ENCODE measurements at places on chromosomes 4 and X.

DNA sequence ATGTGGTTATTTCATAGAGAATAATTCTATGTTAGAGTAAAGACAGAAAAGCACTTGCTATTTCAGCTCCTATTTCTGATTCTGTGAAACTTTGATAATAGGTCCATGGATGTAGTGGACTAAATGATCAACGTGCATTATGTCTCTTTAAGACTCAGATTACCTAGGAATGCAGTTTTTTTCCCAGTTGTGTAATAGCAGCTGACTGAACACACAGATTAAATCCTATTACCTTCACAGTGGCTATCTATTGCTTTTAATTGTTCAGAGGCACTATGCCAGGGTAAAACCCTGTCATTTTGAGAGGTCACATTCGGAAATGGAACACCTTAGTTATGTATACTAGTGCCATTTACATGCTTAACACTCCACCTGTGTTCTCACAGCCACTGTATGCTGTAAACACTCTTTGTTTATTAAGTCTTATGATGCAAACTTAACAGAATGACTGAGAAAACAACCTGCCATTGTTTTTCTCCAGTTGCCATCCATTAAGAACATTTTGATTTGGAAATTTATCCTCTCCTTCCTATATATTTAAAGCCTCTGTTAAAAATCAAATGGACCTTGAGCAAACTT lies 70.5 kb downstream of the HPGD start:
- no peak for DNase-seq

DNA sequence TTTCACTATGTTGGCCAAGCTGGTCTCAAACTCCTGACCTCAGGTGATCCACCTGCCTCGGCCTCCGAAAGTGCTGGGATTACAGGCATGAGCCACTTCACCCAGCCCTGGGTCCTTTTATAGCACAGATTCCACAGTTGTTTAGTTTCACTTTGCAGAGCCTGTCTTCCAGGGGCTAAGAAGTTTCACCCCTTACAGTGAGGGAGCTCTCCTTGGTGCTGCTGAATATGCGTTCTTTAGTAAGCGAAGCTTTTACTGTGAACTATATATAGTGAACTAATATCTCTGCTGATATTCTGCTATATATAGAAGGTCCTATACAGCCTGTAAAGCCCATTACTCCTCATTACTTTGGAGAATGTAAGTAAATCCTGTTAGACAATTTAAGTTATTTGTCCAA lies 4.2 kb downstream of the TCEAL6 start:
- DNase-seq = no peak

DNA sequence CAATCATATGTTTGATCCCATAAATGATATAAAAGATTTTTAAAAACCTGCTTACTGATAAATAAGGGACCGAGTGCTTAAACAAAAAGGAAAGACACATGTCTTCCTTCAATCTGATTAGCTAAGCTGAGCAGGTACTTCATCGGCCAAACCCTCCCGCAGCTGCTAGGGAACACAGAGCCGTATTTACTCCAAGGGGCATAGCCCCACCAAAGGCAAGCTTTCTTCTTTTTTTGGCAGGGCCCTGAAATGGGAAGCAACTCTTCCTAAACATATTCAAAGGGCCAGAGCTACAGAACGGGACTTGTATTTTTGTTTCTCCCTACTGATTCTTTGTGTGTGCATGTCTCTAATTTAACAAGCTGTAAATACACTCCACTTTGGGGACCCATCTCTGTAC lies 337.3 kb downstream of the NLGN4X start:
- no peak for DNase-seq

- DNase-seq = no peak
These were observed 827.9 kb downstream of the PCDH7 start for GRCh38 chr4:31548021-31548420.

- DNase-seq = no peak
These were observed 52.2 kb downstream of the NALF2 start for GRCh38 chrX:69556060-69557011.

DNA sequence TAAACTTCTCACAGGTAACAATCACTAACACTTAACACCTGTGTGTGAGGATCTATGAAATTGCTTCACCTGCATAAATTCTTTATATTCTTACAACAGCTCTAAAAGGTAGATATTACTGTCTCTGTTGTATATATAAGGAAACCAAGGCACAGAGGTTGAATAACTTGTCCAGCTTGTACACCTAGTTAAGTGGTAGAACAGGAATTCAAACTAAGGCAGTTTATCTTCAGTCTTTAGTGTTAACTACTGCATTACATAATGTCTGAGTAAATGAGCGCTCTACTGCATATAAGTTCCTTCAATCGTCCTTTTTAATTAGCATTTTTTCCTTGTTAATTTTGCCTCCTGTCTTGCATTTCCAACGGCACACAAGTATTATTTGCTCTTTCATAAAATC lies 15.0 kb downstream of the USP9X start:
- DNase-seq = no peak

- DNase-seq = no peak
These were observed 37.8 kb upstream of the PCDH19 start for GRCh38 chrX:100447655-100448397.

- no peak for DNase-seq
These were observed 111.5 kb downstream of the MID1 start for GRCh38 chrX:10508891-10509290.

DNA sequence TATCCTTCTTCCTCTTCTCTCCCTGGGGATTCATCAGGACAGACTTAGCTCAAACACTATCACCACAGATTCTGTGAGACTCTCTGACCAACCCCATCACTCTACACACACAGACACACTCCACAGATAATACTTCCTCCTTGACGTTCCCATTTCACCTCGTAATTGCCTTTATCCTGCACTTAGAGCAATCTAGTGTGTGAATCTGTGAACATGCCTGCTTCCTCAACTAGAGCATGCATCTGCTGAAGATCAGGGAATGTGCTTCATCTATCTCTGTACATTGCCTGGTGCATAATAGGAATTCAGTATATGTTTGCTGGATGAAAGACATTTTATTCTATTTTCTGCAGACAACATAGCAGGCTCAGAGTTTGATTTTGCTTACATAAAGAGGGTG lies 25.1 kb upstream of the HS6ST2 start:
- DNase-seq = no peak

DNA sequence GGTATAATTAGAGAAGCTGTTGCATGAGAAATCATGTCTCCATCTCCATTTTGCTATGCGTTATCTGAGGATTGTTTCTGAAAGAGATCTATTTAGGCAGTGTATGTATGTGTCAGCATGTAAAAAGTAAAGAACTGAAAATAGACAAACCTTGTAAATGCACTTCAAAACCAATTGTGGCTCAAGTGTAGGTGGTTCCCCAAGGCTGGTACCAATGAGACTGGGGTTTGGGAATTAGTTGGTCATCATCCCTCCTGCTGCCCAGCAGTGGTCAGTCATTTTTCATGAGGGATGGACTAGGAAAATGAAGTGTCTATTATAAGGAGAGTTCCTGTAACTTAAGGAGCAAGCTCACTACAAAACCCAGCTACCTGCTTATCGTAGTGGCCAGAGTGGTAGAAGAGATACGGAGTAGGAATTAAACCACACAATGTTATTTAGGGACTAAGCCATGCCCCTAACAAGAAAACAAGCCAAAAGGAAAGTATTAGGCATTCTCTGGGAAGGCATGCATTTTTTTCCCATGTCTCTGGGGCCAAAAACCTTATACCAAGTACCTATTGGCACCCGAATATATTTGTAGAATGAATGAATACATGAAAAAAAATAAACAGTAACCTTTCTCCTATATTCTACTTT lies 259.0 kb downstream of the CHIC1 start:
- DNase-seq = no peak

DNA sequence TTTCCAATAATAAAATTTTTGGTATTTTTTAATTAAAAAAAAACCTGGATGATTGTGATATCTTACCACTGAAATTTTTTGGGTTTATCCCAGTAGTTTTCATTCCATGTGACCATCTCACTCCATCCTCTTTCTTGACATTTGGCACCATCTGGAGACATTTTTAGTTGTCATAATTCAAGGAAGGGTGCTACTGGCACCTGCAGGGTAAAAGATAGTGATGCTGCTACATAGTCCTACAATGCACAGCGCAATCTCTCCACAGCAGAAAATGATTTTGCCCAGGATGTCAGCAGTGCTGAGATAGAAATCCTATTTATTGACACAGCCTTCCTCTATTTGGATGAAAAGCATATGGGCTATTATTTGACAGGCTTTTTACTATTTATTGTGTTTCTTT lies 79.3 kb downstream of the RBPJ start:
- no peak for DNase-seq

DNA sequence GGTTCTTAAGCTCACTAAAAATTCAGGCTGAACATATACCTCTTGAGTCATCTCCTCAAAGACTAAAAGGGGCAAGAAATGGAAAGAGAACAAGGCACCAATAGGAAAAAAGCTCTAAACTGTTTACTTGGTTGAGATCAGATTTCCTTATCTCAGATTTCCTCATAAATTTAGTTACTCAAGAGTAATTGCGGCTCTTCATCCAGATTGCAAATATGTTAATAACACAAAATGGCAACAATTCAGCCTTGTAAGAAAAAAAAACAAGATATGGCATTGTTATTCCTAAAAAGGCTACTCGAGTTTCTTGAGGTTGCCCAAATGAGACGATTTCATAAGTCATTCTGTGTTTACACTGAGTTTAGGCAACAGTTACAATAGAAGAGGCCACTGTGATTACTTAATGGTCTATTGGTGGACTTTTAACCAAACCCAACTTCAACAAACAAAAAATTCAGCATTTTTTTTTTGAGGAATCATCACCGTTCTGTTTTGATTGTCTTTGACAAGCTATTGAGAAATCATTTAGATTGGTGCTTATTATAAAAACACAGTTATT lies 97.9 kb upstream of the PDHA1 start:
- DNase-seq = no peak

- DNase-seq = no peak
These were observed 12.5 kb upstream of the CRLF2 start for GRCh38 chrX:1224954-1225353.
